ENCODE measurements at places on chromosomes 3 and 15.

DNA sequence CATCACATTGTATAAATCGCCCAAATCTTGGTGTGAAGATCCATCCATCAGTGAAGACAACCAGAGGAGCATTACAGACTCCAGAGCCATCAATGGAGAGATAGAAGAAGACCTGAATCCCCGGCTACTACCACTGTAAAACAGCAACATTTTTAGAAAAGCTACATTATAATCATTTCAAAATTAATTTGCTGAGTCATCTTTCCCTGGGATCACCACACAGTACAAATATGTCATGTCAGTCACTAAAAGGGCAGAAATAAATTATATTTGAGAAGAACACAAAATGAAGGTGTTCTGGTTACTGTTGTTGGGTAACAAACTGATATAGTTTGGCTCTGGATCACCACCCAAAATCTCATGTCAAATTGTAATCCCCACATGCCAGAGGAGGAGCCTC lies 218.5 kb upstream of the STT3B start:
- no peak for DNase-seq

GRCh38 chr3:172658344-172659245 lies 52.3 kb downstream of the NCEH1 start:
- DNase-seq = no peak

- DNase-seq = no peak
Measured at GRCh38 chr3:129621626-129622225, 15.2 kb upstream of the PLXND1 start.

DNA sequence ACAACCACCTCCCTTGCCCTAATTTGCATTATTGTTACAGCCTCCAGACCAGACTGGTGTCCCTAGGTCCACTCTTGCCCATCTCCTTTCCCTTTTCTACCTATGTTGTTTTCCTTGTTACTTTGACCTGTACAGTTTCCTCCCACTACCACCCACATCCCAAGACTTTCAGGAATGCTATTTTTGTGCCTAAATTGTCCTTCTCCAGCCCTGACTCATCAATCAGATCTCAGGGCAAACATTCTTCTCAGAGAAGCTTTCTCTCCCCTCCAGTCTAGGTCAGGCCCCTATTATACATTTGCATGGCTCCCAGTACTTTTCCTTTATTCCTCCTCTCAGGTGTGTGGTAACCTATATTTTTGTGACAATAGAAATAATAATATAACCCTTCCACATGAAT lies 241.5 kb downstream of the IGSF11 start:
- no peak for DNase-seq

GRCh38 chr3:49671291-49672288 lies 2.6 kb upstream of the APEH start:
- DNase-seq = peak; percentile 78
